ENCODE measurements at places on chromosomes 13 and 19.

DNA sequence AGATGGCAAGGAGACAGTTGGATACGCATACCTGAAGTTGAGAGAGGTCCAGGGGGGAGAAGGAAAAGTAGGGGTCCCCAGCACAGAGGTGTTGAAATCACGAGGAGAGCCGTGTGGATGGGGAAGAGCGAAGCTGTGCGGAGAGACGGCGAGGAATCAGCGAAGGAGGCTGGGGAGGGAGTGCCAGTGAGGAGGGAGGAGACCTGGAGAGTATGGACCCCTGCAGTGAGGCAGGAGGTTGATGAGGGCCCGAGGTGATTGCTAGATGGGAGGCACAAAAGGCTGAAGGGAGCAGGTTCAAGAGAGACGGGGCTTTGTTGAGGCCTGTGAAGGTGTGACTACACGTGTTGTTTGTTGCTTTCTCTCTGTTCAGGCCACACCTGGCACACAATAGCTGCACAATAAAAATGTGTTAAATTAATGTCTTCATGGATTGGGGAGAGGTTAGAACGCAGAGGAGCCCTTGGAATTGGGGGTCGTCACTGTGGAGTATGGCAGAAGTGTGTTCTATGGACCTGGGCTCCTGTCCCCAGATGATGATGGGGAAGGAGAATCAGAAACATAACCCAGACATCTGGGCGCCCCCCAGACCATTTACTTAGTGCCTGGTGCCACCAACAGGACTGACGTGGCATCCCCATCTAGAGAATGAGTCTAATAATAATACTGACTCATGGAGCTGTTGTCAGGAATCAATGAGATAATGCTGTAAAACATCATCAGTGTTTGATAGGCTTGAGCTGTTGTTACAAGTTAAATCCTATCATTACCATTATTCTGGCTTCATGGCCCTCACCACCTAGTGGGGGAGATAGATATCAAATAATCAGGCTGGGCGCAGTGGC is 137.5 kb downstream of the SIPA1L3 start:
- no peak for DNase-seq

DNA sequence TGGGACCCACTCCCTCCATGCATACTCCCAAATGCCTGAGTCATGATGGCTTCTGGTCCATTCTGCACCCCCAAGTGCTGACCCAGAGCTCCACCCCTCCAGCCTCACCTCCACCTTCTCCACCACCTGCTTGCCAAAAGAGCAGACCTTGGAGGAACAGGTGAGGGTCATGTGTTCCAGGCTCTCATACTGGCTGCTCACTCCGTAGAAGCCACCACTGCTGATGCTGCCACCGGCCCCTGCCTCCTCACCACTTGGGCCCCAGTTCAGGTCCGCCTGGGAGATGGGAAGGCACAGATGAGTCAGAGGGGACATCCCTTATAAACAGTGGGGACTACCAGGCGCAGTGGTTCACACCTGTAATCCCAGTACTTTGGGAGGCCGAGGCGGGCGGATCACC is 7.9 kb downstream of the CD37 start:
- no peak for DNase-seq

DNA sequence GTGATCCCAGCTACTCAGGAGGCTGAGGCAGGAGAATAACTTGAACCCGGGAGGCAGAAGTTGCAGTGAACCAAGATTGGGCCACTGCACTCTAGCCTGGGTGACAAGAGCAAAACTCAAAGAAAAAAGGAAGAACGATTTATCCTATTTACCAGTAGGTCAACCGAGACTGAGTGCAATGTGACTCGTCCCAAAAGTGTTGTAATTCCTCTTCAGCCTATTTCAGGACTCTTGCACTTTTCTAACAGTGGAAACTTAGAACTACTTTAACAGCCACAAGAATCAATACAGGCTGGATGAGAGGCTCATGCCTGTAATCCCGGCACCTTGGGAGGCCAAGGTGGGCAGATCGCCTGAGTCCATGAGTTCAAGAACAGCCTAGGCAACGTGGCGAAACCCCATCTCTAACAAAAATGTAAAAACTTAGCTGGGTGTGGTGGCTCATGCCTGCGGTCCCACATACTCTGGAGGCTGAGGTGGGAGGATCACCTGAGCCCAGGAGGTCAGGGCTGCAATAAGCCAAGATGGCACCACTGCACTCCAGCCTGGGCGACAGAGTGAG is 4.3 kb upstream of the NR1H2 start:
- DNase-seq = peak; percentile 82

GRCh38 chr13:101970341-101970740 is 431.5 kb downstream of the FGF14 start:
- DNase-seq = no peak

GRCh38 chr13:35470671-35471661 is 5.5 kb downstream of the MAB21L1 start:
- peak; percentile 8 for DNase-seq

DNA sequence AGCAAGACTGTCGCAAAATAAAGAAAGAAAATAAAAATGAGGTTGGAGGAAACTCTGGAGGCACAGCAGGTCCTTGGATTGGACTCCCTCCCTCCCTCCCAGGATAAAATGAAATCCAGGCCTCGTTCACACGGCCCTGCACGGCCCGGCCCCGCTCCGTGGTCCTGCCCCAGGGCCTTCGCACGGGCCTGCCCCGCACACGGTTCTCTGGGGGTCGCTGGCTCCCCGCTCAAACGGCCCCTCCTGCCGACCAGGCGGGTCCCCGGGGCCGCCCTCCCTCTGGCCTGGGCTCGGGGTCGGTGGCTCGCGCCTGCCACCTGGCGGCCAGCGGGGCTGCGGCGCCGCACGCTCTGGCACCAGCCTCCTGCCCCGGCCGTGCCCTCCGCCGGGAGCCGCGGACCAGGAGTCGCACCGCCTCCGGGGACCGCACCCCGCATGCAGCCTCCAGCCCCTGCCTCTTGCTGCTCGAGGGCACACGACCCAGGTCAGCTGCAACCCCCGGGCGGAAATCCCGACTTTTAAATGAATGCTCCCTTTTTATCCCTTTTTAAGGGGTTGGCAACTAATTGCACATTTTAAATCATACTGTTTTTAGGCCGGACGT is 1.5 kb upstream of the WDR18 start:
- peak; percentile 58 for DNase-seq

DNA sequence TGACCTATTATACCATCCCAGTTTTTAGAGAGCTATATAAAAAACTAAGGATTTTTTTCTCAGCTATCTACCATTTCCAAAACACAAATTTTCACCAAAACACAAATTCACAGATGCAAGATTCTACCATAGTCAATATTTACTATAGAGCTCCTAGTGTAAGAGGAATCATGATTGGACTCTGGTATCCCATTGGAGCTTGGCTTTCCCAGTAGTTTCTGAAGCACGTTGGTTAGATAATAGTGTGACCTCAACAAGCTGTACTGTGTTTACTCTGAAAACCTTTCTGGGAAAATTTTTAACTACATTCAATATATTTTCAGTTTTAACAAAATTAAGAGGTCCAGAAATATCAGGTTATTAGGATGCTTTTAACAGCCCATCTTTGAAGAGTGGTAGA is 660.6 kb upstream of the SLC10A2 start:
- DNase-seq = no peak

DNA sequence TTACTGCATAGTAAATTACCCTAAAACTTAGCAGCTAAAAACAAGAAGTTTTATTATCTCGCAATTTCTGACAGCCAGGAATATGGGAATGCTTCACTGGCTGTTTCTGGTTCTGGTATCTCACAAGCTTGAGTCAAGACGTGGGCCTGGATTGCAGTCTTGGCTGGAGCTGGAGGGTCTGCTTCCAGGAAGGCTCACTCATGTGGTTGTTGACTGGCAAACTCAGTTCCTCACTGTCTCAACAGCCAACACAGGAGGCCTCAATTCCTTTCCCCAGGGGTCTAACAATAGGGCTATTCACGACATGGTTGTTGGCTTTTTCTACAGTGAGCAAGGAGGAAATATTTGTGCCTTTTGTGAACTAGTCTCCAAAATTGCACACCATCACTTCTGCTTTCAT is 146.3 kb downstream of the GPC5 start:
- no peak for DNase-seq

DNA sequence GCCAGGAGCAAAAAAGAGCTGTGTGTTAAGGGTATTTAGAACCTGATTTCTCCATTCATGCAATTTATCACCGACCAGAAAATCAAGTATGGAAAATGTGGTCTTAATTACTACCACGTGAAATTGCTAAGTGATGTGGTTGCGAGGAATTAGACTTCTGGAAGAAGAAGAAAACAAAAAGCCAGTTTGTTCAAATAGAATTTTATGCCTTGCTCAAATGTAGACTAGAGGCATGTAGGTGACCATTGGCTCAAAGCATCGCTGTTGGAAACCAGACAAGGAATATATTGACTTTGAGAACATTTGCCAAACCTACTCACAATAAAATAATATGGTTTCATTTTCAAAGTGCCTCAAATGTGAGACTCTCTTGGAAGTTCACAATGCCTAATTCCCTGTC is 57.3 kb upstream of the LRCH1 start:
- no peak for DNase-seq

DNA sequence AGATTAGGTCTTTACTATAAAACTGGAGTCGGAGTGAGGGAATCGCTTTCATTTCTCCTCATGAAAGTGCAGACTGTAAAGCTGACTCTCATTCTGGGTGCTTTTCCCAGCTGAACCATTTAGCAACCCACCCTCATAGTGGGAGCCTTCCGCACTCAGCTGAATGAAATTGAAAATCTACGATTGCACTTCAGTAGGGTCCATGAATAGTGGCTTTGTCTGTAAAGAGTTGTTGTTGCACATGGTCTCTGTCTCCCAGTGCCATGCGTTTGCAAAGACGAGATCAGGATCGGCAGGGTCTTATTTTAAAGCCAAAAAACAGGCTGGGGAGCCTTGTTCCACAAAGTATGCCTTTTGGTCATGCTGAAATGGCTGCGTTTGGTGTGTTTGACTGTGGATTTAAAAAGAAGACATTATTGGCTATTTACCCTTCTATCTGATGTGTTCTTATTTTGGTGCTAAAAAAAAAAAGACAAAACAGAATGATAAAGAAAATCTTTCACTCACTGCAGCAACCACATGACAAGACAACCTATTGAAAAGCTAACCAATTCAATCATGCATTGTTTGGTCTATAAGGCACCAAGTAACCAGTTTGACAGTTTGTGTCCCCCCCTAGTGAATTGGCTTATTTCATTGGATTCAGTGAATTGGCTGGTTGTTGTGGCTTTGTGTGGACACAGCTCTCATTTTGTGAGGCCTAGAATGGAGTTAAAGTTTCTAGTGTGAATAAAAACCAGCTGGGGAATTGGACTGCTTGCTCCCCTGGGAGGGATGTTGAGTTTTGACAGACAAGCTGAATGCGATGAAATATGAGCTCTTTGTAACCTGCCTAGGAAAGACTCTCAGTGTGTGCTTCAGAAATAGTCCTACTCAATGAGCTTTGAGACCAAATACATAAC is 65.6 kb downstream of the ARHGAP35 start:
- DNase-seq = no peak

DNA sequence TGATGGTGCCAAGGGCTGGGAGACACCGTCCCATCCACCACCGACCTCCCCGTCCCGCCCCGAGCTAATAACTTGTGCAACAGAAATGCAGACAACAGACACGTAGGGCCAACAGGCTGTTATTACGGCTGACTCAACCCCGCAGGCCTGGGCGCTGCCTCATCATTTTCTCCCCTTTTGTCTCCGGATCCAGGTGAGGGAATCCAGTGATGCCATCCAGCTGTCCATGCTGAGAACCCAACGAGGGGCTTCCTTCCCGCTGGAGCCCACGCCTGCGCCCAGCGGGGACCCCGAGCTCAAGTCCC is 6.4 kb upstream of the DIRAS1 start:
- no peak for DNase-seq

GRCh38 chr19:2549701-2550191 is 73.8 kb downstream of the GADD45B start:
- DNase-seq = peak; percentile 97

GRCh38 chr13:99859178-99860177 is 112.1 kb downstream of the ZIC5 start:
- no peak for DNase-seq

DNA sequence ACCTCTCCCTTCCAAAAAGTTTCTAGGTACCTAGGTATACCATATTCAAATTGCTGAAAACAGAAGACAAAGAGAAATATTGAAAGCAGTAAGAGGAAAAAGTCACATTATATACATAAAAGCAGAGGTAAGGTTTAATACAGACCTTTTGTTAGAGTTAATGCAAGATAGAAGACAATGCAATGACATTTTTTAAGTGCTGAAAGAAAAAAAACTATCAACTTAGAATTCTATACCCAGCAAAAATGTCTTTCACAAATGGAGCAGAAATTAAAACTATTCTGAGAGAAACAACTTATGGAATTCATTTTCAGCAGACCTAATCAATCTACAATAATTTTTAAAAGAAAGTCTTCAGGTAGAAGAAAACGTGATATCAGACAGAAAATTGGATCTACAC is 77.2 kb downstream of the CRYL1 start:
- DNase-seq = no peak

GRCh38 chr13:54124700-54125099 is 1096.1 kb downstream of the OLFM4 start:
- no peak for DNase-seq

DNA sequence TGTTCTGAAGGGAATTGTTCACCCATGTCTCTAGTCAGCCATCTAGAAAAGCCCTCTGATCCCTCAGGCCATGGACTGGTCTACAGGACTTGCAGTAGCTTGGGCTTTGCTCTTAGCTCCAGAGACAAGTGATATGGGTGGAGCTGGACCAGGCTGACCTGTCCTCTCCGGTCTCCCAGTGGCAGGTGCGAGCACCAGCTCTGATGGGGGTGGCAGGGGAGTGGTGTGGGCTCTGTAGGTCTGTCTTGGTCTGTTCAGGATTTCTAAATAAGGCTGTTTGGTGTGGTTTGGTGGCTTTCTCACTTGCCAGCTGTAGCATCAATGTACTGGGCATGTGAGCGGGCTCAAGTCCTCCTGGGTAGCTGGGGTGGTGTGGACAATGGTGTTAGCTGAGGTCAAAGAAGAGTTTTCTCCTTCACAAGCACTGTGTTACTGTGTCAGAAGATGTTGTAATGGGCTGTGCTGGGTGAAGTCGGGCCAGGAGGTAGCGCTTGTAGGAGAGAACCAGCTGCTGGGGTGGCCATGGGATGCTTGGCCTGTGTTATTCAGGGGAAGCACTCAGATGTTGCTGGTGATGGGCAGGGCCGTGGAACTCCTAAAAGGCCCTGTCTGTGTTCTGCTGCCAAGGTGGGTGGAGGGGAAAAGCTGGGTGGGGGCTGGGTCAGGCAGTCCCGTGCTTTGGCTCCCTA is 16.9 kb downstream of the GPC6 start:
- DNase-seq = no peak

DNA sequence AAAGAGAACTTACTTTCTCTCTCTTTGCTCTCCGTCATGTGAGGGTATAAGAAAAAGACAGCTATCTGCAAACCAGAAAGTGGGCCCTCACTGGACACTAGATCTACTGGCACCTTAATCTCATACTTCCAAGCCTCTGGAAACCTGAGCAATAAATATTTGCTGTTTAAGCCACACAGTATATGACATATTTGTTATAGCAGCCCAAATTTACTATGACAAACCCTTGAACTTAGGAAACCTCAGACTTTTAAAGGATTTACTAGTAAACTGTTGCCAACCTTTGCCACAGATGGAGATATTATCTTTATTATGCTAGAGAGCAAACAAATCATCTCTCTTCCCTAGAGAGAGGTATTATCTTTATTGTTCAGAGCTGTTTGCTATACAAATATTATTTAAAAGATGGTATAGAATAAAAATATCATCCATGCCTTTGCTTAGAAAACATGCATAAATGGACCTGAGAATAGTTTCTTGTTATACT is 1446.1 kb downstream of the SLITRK1 start:
- DNase-seq = no peak
